ENCODE measurements at places on chromosomes 4 and X. TPM values are rescaled to one million over a fixed set of nuclear protein-coding genes. Genes with fewer than 3 reads are reported as not detected.

GRCh38 chr4:72513227-72513626 is 55.8 kb downstream of the ADAMTS3 start:
- DNase-seq, result no peak

GRCh38 chrX:128800138-128800537 is 723.2 kb downstream of the SMARCA1 start:
- DNase-seq, result no peak

DNA sequence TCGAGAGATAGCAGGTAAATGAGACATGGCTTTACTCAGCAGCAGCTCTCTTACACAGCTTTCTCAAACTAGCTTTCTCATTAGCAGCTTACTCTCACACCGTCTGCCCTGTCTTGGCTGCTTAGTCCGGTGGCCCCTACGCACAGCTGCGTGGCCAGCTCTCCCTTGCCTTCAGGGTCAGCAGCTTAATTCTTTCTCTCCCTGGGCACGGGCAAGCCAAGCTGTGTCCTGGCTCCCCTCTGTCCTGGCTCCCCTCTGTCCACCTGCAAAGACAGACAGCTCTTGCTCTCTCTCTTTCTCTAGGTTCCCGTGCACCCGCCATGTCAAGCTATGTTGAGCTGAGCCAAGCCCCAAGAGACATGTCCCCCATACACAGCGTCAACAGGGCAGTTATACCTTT is 39.4 kb downstream of the ZNF185 start:
- DNase-seq, result no peak

DNA sequence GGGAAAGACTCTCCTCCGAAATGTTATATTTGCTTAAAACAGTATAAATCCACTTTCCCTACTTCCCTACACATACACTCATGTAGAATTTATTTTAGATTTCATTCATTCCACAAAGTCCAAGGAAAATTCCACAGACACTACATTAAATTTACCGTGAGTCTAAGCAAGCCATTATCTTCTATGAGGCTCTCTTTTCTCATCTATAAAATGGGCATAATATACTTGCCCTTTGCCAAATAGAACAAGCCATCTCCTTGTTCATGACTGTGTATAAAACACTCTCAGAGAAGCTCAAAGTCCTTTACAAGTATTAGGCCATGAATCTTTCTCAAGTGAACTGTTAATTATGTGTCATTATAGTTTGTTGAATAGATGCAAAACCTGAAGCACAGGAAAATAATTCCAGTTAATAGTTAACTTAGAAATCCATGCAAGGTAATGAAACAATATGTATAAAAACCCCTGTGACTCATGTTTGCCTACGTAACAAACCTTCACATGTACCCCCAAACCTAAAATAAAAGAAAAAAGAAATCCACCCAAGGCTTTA is 10.7 kb downstream of the TEC start:
- DNase-seq, result no peak

DNA sequence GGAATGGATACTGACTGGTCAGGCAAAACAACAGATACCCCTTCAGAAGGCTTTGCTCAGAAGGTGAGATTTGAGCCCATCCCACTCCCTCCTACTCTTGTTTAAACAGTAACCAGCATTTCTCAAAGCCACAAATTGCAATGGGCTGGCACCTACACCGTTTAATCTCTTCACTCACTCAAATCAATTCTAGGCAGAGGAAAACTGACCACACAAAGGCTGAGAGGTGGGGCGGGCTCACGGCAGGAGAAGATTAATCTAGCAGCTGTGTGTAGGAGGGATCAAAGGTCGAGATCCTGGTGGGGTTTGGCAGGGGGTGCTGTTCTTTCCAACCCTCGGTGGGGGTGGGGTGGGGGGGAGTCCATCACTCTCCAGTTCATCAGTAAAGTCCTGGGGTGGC is 622.4 kb downstream of the BCOR start:
- DNase-seq, result no peak

- no peak for DNase-seq
Observed at GRCh38 chr4:152073351-152074087, 312.7 kb upstream of the GATB start.

DNA sequence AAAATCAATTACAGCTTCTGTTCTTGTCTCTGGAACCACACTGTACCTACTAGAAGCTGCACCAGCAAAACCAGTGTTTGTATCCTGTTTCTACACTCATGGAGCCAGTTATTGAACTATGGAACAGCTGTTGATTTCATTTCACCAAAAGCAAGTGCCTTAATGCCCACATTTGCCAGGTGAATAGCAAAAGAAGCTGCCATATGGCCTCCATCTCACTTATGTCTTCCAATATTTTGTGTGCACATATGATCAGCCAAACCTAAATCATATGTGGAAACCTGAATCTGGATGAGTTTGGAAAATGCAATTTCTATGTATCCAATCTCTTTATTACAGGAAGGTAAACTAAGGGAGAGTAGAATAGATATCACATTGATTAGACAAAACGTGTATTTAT is 415.8 kb upstream of the GRID2 start:
- DNase-seq, result no peak

GRCh38 chr4:24930151-24930550 is 17.3 kb upstream of the CCDC149 start:
- DNase-seq, result no peak

DNA sequence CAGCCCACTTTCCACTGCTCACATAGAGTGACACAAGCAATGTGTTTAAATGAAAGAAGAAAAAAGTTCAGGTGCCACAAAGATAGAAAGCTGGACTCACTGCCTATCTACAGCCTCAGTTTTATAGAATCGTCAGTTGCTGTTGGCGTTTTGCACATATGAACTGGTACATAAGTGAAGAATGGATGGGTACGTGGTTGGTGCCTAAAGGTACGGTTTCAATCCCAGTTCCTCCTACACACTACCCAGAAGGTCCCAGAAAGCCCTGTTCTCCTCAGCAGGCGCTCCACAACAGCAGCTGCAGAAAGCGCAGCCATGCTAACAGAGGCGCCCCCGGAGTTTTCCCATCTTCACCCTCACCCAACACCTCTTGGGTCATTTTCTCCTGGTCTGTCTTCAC is 23.6 kb downstream of the CHST7 start:
- DNase-seq, result no peak

GRCh38 chr4:155974476-155974749 is 20.7 kb upstream of the CTSO start:
- no peak for DNase-seq

- DNase-seq, result no peak
Observed at GRCh38 chr4:78870056-78870455, 69.2 kb downstream of the PAQR3 start.

DNA sequence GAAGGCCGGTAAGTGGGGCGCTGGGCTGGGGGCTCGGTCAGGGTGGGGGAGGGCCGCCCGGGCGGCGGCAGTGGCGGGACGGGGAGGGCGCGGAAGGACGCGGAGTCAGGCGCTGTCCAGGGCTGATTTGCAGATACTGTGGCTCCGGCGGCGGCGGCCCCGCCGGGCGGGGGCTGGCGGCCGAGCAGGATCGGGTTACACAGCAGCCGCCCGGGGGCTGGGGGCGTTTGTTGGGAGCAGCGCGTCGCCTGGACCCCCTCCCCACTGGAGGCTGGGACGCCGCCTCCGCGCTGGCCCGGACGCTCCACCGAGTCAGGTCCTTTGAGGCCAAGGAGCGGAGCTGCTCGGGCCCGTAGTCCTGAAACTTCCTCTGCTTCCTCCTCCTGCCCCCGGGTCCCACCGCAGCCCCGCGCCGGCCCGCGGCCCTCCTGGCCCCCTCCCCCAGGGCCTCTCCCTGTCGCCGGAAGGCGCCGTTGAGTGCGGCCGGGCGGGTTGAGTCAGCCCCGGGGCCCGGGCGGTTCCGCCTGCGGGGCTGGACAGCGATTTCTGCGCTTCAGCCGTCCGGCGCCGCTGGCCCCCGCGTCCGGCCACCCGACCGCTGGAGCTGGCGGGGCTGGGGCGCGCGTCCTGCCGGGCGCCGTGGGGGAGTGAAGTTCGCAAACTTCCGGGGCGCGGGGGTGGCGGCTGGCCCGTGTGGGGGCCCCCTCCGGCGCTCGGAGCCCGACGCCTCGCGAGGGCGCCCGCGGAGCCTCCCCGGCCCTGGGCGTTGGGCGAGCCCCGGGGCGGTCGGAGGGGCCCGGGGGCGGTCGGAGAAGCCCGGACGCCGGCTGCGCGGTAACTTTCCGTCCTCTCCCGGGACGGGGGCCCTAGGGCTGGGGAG is 746 bp downstream of the REST start:
- no peak for DNase-seq

DNA sequence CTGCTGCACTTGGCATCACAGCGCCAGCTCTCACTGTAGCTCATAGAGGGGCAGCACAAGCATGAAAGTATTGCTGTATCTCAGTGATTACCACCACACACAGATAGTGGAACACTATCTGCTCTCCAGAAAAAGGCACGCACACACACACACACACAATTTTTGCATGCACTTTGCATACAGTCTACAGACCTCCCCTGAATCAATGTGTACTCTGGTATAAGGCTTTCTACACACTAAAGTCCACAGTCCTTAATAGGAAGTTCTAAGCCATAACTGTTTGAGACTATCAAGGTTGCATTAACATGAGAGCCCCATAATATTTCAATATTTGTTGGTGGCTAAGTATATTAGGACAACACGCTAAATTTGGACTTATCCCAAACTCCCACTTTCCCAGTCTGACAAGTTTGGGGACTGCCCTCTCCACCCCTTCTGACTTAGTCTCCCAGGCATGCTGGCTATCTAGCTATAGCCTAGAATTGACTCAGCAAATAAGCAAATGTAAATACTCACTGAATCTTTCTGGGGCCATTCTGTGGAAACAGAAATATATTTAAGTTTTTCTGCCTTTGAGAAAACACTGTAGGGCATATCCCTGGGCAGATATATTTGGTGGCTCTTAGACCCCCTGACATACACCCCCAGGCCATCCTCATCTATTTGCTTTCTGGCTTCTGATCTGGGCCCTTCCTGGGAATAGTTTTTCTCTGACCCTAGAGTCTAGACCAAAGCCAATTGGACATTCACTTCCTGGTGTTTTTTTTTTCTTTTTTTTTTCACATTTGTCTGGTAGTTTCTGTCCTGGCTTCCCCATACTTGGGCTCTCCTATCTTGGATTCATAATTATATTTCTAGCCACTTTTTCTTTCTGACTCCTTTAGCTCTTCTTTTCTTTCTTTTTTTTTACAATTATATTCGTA is 36.4 kb upstream of the CT47C1 start:
- no peak for DNase-seq

- DNase-seq, result no peak
Observed at GRCh38 chrX:153764786-153765137, 713 bp downstream of the PLXNB3 start.

- no peak for DNase-seq
Observed at GRCh38 chrX:40374486-40374885, 206.3 kb upstream of the ATP6AP2 start.

- DNase-seq, result no peak
Observed at GRCh38 chr4:174580597-174580996, 58.3 kb upstream of the HPGD start.

DNA sequence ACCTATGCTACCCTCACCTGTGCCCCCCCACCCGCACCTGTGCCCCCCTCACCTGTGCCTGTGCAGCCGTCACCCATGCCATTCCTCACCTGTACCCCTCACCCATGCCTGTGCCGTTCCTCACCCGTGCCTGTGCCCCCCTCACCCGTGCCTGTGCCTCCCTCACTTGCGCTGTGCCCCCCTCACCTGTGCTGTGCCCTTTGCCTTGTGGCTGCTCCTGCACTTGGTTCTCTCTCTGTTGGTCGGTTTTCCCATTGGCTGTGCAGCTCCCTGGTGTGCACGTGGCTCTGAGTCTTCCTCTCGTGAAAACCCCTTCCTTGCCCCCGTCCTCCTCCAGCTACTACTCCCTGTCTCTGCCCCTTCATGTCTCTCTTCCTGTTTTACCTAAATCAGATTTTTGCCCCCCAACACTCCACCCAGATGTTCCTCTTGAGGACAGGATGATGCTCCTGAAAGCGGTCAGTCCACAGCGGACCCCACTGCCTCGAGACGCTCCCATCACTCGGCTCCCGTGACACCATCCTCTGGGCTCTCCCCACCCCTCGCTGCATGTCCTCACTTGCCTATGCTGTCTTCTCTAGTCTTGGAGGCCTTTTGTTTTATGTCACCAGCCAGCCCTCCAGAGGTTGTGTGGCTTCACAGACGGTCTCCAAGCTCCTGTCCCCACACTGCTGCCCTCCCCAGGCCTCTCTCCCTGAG is 6.8 kb downstream of the MAEA start:
- no peak for DNase-seq

GRCh38 chr4:165207016-165207430 is 338 bp upstream of the KLHL2 start:
- no peak for DNase-seq

DNA sequence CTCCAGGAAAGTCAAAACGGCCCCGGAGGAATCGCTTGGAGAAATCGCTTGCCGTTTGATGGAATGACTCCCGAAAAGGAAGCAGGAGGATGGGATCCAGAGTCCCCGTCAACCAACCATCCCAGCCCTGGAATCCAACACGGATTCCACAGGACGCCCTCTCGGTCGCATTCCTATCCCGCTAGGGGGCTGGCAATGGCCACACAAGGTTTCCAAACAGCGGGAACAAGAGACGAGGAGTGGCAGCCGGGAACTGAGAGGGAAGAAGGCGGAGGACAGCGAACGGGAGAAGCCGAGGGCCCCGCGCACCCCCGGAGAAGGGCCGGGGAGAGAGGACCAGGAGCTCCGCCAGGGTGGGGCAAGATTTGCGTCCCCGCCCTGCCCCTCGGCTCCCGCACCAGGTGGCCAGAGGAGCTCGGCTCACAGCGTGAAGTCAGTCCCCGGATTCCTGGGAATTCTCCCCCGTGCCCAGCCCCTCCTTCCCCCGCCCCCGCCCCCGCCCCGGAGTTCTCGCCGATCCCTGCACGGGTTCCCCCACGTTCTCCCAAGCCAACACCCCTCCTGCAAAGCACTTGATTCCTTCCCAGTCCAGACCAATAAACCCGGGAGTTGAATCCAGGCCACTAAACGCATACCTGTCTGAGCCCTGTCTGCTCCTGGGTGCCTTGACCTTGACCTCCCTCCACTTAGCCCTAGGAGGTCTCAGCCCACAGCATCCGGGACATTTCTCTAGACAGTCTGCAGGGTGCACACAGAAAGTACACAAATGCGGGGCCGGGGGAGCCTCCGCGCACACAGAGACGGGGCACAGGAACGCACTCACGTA is 1.4 kb downstream of the PDZD4 start:
- DNase-seq, result no peak

GRCh38 chrX:16868920-16869319 is 1.2 kb downstream of the RBBP7 start:
- DNase-seq, result no peak

- DNase-seq, result no peak
Observed at GRCh38 chrX:139049465-139049864, 337.9 kb upstream of the FGF13 start.

DNA sequence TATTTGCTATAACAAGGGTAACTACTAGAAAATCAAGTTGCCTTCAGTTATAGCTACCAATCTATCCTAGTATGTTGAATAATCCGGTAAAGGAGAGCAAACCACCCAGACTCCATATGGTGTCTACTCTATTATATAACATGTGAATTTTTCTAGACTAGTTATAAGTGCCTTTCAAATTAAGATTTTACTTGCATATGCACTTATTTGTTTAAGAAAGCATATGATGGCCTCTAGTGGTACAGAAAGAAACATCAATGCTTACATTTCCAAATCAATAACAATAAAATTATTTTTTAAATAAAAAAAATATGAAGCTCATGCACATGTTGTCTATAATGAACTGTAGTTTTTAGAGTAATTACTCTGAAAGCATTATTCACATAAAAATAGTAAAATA is 1516.4 kb upstream of the PABPC4L start:
- DNase-seq, result no peak

TMEM165 gene
- 228 TPM for total RNA-seq

NPY2R gene
- total RNA-seq, result not detected

TLR7 gene
- total RNA-seq, result not detected

FMR1NB gene
- total RNA-seq, result not detected

NHSL2 gene
- total RNA-seq, result 36.9 TPM

EVC gene
- 58.6 TPM for total RNA-seq

CENPVL2 gene
- not detected for total RNA-seq
